ENCODE measurements at places on chromosomes 2 and 18.

GRCh38 chr18:28995319-28995718 is 818.4 kb upstream of the CDH2 start:
- DNase-seq, result no peak

DNA sequence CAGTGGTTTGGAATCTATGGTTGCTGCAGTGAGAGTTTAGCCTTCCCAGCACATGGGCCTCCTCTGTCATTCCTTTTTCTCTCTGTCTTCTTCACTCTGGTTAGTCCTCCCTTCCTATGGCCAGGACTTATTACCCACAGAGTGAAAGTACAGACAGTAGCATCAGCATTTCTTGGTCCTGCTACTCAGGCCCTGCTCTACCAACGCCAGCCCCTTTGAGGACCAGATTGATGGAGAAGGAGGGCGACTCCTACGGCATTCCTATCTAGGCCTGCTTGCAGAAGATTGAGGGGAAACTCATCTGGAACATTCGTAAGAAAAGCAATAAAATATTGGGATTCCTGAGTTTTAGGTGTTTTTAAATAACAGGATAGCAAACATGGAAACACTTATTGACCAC is 43.5 kb downstream of the BMP10 start:
- no peak for DNase-seq

DNA sequence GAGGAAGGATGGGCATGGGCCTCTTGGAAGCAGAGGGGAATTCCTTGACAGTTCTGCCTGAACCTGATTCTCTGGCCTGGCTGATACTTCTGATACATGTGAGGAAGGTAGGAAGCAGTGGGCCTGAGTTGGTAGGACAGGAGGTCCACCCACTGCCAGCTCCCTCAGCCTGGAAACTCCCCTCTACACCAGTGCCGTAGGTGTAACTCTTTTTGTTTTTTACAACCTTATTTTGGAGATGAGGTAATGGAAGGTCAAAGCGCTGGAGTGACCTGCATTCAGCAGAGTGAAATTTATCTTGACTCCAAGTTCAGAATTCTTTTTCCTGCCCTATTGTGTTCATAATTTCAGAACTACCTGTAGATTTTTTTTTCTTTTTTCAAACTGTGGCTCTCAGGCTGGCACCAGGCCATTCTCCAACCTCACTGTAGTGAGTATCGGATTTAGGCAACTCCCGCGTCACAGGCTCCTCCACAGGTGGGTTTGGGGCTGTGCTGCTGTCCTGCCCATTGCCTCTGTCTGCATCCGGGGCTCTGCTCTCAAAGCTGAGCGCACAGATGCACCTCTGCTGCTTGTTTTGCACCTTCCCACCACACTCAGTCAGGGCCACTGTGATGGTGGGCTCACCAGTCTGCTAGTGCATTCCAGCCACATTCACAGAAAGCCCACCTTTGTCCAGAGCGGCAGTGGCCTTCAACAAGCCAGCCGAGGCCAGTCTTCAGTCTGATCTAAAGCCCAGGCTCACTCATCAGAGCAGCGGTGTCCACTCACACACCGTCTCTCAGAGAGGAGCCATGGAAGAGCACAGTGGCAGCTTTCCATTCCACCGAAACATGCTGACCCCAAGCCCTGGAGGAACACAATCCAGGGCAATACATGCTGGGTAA is 87.2 kb downstream of the UXS1 start:
- no peak for DNase-seq

DNA sequence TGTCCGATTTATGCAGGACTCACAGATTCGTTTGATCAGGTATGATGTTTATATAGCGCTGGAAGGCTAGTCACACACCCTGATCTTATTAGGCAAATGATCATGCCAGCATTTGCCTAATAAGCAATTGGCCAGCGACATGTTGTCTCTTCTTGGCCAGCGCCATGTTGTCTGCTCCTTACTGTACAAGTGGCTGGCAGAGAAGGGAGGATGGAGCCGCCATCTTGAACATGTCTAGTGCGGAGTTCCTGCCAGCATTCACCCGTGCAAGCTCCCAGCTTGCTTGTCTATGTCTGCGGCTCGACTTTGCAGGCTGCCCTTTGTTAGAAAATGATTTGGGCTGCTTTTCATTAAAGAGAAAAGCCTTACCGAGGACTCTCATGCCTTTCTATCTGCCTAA is 106.3 kb downstream of the TFCP2L1 start:
- no peak for DNase-seq

DNA sequence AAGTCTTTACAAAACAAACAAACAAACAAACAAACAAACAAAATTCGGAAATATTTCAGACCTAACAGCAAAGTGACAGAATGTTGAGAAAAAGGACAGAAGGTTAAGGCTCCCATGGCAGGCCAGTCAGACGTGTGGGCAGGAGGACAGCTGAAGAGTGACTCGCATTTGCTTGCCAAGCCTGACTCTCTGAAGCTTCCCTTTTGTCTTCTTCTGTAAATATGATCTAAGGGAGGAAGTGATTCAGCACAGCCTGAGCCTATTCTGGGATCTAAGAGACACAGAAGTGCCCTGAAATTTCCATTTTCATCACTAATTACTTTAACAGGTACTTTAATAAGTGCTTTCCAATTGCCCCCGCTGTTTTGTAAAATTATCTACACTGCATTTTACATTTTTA is 134.0 kb upstream of the LYPD1 start:
- DNase-seq, result peak; percentile 63

DNA sequence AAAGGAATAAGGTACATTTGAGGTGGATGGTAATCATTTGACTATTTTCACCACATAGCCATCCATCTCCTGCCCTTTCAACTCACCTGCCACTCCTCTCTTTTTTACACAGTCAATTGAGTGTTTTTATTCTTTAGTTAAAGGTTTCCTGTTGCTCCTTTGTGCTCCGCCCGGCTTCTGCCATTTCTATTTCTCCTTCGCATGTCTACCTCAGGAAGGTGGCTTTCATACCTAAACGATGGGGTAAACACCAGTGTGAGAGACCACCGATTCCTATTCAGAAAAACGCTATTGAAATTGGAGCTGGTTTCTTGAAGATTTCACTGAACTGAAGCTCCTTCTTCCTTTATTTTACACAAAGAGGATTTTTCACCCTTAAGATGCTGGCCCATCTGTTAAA is 1628.0 kb upstream of the PIK3C3 start:
- no peak for DNase-seq

- DNase-seq, result no peak
These were observed 60.9 kb downstream of the KCTD1 start for GRCh38 chr18:26487437-26487836.

DNA sequence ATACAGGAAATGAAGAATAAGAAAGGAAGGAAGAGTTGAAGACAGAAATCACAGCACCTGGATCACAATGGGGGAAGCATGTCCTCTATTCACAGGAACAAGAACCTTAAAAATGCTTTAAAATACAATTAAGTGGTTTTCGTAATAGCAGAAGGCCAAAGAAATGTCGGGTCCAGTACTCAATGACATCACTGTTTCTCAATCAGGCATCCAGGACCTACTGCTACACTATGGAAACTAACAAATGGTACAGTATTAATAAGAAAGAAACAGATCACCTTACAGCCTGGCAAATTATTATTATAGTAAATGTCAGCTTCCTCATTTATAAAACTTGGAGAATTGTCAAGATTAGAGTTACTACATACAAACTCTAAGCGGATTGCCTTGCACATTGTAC is 15.8 kb downstream of the HNRNPLL start:
- DNase-seq, result no peak

DNA sequence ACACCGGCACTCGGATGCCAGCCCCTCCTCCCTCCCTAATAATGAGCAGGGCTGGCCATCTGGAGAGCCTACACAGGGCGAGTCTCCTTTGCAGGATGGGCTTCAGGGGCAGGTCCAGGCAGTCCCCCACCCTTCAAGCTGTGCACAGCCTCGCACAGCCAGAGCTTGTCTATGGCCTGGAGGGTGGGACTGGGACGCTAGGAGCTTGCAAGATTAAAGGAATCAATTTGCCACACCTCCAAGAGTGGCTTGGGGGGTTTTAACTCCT is 43.9 kb upstream of the OTOF start:
- no peak for DNase-seq

DNA sequence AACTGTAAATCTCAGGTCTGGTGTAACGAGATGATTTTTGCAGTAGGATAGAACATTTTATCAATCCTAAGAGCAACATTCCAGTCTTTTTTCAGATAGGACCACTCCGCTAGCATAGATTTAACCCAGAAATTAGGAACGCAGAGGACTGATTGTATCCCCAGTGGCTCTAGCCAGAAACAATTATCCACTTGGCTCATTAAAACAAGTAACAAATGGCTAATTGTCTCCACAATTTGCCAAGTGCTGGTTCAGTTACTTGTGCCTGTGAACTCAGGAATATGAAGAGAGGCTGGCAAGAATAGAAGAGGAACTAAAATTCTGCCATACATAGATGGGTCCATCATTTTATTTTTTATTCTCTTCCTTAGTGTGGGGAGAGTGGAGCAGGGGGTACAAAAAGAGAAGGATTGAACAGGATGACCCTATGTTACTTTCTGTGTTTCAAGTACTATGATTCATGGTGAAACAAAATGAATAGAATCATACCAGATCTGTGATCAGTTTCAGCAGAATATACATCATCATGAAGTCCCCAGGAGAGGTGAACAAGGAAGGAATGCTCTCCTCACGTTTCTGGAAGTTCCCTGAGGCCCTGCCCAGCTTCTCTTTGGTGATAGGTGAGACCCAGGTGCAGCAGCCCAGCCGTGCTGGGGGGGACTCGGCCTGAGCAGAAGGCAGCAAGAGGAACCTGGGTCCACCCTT is 121.6 kb downstream of the ARL4C start:
- no peak for DNase-seq

DNA sequence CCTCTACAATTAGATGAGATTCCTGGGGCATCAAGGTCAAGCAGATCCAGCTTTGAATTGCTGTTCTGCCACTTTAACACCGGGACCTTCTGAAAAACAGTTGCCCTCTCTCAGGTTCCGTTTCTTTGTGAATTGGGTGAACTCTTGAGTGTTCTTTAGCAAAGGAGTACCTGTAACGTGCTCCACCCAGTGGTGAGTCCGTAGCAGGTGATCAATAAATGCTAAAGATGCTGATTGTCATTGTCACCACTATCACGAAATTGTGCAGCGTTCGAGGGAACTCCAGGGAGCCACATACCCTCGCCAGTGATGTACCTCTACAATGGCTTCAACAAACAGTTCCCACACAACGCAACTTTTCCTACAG is 81.9 kb downstream of the TCF7L1 start:
- no peak for DNase-seq

DNA sequence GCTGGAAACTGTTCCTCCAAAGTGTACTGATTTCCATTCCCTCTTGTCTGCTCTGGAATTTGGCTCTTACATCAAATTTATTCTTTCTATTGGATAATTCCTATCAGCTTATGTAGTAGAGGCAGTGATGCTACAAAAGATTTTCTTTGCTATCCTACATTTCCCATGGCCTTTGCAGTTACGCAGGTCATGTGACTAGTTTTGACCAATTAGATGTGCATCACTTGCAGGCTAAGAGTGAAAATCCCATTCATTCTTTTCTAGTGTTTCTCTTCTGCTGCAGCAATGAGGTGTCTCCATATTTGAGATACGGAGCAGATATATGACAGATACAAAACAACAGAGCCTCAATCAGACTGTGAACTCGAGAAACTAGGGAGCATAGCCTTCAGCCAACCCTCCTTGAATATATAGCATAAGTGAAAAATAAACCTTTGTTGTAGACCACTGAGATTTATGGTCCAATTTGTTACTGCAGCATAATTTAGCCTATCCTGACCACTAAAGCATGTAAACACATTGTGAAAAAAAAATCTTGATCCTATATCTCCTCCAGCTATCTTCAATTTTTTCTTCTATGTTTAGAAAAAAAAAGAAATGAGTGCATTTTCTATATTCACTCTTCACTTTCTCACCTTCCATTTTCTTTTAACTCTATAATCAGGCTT is 102.0 kb downstream of the HNMT start:
- no peak for DNase-seq

DNA sequence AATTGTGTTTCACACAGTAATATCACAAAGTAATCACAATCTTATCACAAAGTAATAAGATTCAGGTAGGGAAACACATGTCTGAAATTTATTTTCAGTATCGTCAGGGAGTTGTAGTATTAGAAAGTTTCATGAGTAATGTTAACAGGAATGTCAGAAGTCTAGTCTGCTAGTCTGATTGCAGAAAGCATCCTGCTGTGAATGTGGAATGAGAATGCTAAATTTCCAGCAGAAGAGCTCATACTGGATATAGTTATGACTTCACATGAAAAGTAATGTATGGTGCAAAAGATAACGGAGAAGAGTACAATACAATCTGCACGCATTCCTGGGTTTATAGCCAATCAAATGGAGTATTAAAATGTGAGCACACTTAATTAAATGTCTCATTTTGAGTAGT is 494.7 kb upstream of the SETBP1 start:
- DNase-seq, result peak; percentile 74

GRCh38 chr18:27558388-27559155 is 373.5 kb upstream of the CHST9 start:
- DNase-seq, result no peak

DNA sequence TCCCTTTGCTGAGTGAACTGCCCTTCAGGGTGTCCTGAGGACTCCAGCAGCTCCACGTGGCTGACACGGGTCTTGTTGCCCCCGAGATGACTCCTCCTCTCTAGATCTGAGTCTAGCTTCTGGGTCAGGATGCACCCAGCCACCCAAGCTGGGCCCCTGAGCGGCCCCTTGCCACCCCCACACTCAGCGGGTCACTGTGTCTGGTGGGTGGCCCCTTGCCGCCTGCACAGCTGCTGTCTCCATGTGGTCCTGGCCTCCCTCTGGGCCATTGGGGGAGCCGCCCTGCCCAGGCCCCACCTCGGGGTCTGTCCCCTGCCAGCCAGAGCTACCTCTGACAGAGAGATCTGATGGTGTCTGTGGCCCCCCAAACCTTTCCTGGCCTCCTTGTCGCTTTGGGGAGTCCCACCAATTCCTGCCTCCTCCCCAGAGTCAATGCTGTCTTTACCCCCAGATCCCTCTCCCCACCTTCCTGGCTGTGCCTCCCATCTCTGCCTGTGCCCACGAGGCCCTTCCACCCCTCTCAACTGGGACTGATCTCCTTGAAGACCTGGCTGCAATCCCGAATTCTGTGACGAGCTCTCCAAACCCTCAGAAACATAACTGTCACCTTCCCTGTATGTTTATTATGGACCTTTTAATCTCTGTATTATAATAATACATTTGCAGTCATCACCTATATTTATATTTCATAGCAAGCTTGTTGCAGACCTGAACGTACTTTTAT is 46.5 kb downstream of the TWIST2 start:
- no peak for DNase-seq
